ENCODE measurements at places on chromosomes 3 and 15.

DNA sequence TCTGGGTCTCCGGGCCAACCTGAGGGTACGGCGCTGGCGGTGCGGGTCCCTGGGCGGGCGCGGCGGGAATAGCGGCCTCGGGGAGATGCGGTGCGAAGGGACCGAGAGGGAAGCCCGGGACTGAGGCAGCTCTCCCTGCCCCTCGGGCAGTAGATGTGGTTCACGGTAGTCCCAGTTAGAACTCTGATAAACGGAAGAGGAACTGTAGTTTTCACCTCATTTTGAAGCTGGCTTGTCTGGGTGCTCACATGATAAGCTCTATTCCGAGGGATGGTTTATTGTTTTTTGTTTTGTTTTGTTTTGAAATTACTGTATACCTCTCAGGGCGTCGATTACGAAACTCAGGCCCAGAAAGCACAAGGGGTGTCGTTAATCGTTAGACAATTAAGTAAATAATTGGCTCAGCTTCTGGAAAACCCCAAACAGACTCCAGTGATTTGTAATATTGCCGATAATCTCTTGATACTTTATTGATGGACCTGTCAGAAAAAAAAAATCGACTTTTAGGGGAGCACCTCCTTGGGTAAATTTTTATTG lies 413 bp downstream of the NUSAP1 start:
- DNase-seq: no peak

GRCh38 chr3:139455206-139455605 lies 21.1 kb downstream of the RBP2 start:
- no peak for DNase-seq

DNA sequence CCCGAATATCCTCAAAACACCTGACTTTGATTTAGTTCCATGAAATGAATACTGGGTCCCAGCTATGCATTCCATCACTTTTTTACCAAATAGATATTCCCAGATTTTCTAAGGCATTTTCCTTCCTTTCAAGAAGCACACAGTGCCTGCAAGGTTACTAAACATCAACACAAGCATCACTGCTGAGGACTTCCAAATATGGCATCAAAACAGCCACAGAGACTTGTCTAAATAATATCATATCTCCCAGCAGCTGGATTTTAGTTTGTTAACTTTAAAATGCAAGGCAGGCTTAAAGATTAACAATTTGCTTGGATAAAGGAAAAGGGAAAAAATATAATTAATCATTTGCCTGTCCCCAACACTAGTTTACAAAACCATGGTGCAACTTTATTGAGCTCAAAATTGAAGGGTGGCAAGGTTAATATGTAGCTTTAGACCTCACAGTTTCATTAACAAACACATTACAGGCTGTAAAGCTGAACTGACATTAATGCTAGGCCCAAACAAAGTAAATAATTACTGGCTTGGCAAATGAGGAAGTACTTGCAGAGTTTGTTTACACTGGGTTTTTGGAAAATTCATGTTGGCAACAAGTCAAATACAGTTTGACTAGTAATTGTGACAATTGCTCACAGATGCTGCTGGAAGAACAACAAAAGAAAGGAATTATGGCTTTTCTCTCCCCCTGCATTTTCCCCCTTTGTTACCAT lies 401.7 kb upstream of the CDIN1 start:
- DNase-seq: no peak

- DNase-seq: no peak
Measured at GRCh38 chr15:66220601-66221000, 32.9 kb downstream of the MEGF11 start.

DNA sequence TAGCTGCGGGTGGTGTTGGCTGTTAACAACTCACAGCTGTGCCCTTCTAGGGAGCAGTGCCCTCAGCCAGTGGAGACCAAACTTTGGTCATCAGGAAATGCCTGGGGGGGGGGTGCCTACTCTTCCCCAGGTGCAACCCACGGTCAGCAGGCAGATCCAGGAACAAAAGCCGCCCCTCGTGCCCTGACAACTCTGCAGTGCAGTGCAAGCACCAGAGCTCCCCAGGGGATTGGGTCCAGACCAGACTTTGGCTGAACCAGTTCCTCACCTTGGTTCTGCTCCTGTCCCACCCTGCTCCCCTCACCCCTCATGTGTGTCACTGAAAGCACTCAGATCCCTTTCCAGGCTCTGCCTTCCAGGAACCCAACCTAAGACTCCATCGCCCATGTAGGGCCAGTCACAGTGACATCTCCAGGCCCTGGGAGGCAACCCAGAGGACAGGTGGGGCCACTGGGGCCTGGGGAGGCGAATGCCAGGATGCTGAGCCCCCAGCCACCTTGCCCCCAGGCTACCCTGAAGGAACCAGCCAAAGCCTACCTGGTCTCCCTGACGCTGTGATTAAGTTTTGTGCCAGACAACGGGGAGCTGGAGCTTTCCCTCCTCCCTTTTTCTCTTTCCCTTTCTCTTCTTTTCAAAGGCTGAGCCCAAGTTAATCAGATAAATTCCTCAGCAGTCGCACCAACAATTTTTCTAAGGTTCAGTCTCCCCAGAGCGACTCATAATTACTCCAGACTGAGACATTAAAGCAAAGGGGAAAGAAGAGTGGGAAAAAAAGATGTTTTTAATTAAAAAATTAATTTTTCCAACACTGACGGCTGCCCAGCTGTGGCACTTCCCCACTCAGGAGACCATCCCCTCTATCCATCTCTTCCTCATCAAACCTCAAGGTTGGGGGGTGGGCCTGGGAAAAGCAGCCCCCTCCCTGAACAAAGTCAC lies 207.5 kb upstream of the LINGO1 start:
- no peak for DNase-seq

GRCh38 chr3:128293930-128294329 lies 140.6 kb downstream of the EEFSEC start:
- no peak for DNase-seq

- DNase-seq: no peak
Measured at GRCh38 chr3:19148768-19149091, 420 bp downstream of the KCNH8 start.

DNA sequence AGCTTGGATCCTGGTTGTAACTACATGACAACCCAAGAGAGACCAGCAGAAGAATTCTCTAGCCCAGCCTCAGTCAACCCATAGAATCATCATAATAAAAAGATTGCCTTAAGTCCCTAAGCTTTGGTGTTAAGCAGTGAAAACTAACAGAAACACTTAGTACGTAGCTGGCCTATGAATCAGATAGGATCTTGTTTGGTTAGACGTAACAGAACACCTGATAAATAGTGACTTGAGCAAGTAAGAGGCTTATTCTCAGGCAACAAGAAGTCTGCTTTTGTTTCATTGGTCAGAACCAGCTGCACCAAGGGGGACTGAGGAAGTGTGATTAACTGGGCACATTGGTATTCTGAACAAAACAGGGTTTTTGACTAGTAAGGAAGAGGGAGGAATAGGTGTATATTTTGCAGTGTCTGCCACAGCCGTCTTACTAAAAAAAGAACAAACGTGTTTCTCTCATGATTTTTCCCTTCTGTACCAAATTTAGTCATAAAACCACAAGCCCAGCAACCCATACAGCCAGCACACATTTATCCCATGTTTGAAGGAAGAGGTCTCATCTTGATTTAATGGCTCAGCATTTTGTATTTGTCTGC lies 53.3 kb upstream of the GLCE start:
- DNase-seq: no peak

GRCh38 chr3:197171481-197172067 lies 126.8 kb downstream of the DLG1 start:
- DNase-seq: no peak

DNA sequence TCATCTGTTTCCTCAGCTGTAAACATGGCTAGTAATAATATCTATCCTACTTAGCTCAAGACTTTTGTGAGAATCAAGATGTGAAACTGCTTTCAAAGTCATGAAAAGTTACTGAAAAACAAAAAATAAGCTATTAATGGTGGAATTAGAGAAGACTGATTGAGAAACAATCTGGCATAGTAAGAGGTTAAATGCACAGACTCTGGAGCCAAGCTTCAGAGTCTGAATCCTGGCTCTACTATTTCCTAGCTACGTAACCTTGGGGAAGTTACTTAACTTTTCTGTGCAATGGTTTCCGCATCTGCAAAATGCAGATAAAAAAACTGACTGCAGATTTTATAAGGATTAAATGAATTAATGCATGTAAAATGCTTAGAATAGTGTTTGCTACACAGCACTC lies 28.8 kb downstream of the LRRFIP2 start:
- no peak for DNase-seq

DNA sequence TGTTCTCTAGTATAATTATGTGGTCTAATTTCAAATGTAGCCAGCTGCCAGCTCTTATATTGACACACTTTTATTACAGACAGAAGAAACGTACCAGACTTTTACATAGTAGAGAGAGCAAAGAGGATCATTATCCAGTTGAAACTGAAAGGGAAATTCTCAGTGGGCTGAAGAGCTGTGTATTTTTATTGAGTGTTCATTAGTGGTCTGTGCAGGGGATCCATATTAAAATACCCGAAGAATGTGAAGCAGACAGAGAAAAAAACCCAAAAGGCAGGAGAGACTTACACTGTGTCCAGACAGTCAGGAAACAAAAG lies 41.3 kb downstream of the MYRIP start:
- no peak for DNase-seq

GRCh38 chr3:4552811-4553210 lies 59.7 kb downstream of the ITPR1 start:
- DNase-seq: no peak

DNA sequence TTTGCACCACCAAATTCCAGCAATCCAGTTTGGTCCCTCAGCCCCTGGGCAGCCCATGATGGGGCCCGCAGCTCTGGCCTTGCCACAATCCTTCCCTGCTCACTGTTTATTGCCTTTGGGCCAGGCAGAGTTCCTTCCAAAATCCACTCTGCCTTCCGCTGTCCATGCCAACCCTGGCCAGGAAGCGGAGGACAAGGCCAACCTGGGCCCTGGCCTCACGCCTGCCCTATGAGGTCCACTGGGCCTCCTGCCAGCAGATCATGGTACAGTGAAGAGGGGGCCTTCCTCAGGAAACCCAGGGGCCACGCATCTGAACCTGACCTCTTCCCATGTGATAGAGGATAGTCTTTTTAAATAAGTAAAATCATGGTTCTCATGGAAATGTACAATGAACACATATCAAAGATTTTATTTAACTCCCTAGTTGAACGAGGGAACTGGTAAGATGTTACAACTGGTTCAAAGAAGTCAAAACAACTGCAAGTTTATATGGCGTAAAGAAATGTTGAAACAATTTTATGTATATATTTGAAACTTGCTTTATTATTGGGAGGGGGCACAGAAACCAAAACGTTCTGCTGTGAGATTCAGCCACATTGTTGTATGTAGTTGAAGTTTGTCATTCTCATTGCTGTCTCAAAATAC lies 95.8 kb upstream of the TNFAIP8L3 start:
- no peak for DNase-seq

GRCh38 chr15:63597038-63597790 lies at the start of gene FBXL22:
Gene FBXL22 (plus strand): TSS chr15:63597387. CDS start chr15:63597393, 6 bp downstream.
- no peak for DNase-seq

DNA sequence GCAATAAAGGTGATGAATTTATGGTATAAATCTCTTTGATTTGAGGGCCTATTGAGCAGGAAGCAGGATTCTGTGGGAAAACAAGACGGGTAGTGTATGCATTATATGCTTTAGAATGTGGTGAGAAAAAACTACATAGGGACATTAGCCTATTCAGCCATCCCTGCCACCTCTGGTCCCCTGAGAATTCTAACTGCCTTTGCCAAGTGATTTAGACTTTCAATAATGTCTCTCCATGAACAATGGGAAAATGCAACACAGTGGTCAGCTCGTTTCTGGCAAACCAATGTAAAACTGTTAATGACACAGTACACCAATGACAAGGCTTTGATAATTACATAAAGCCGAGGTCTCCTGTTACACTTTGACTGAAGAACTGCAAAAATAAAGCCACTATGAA lies 314.7 kb upstream of the CNTN4 start:
- no peak for DNase-seq

DNA sequence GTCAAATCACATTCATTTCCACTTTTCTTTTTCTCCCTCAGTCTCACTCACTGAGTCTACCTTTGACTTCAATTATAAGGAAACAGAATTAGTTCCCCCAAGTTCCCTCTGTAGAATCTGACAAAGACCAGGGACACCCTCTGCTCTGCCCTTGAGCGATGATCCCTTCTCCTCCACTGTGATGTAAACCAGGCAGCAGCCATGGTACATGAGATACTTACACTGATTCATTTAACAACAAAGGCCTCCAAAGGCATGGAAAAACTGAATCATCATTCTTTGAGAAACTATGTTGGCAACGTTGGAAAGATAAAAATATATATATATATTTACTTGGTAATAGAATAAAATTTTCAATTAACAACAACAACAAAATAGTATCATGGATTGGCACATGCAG lies 84.1 kb downstream of the P3H2 start:
- no peak for DNase-seq

DNA sequence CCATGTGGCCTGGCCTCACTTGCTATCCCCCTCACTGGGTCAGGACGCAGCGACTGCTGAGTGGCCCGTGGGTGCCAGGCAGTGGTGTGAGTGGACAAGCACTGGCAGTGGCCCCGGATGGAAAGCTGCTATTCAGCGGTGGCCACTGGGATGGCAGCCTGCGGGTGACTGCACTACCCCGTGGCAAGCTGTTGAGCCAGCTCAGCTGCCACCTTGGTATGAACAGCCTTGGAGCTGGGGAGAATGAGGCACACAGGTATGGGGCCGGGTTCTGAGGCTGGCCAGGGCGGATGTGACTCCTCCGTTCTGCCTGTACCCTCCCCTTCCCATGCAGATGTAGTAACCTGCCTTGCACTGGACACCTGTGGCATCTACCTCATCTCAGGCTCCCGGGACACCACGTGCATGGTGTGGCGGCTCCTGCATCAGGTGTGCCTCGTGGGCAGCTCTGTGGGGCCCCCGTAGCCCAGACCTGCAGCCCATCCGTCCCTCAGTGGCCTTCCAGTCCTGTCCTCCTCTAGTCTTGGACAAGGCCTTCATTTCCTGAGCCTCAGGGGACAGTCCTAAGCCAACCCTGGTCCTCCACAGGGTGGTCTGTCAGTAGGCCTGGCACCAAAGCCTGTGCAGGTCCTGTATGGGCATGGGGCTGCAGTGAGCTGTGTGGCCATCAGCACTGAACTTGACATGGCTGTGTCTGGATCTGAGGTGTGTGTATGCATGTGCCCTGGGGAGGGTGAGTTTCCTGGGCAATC lies 28.2 kb downstream of the NBEAL2 start:
- no peak for DNase-seq

DNA sequence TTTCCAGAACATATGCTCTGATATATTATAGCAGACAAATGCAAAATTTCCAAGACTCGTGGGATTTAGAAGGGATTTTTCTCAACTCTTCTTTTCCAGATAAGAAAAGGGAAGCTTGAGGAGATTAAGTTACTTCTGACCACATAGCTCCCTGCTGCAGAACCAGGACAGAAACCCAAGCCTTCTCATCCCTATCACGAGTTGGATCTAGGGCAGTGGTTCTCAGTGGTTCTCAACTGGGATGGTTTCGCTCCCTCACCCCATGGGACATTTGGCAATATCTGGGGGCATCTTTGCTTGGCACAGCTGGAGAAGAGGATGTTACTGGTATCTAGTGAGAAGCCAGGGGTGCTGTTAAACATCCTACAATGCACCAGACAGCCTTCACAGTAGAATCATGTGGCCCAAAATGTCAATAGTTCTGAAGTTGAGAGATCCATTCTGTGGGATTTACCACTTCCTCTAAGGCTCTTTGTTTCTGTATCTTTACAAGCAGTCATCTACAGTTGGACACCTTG lies 64.2 kb downstream of the LIPC start:
- no peak for DNase-seq
